CD4-positive, alpha-beta T cell treated with Interleukin-15 for 1 hour (primary cell): ENCODE measurements at places on chromosomes 12 and 14.

DNA sequence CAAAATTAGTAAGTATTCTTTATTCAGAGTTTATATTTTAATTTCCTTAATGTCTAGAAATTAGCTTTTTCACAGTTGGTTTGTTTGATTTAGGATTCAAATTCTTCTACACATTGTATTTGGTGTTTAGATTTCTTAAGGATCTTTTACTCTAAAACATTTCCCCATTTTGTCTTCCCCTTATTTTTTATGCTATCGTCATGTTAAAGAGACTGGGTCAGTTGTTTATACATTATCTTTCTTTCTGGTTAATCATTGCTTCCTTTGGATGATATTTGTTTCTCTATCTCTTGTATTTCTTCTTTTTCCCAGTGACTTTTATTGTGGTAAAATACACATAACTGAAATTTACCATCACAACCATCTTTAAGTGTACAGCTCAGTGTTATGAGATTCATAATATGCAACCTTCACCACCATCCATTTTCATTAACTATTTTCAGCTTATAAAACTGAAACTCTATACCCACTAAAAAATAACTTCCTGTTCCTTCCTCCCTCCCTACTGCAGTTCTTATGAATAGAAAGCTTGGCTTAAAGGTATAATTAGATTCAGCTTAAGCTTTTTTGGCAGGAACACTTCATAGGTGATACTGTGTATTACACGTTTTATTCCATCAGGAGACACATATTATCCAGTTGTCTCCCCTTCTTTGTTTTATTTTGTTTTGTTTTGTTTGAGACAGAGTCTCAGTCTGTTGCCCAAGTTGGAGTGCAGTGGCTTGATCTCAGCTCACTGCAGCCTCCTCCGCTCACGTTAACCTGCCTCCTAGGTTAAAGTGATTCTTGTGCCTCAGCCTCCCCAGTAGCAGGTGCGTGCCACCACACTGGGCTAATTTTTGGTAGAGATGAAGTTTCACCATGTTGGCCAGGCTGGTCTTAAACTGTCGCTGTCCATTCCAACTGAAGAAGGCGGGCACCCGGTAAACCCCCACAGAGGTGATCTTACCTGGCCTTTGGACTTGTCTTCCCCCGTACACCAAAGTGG, 45.0 kb downstream of the NOPCHAP1 start:
- no peak for DNase-seq

DNA sequence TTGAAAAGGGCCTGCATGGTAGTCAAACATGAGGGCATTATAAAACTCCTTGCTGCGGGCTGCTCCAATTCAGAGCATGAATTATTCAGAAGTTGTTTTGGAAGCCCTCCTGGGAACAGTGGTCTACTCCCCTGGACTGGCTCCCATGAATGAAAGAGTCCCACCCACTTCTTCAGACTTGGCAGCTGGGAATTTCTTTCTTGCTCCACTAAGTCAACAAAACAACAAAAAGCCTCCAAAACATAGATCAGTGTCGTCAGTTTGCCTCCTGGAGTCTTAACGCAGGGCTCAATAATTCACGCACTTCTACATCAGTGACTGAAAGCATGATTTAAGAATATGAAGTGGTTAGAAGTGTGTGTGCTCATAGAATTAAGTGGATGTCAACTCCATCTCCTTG, 37.9 kb downstream of the AKAP6 start:
- no peak for DNase-seq

GRCh38 chr12:94039914-94040313, 108.5 kb upstream of the PLXNC1 start:
- DNase-seq, result no peak

DNA sequence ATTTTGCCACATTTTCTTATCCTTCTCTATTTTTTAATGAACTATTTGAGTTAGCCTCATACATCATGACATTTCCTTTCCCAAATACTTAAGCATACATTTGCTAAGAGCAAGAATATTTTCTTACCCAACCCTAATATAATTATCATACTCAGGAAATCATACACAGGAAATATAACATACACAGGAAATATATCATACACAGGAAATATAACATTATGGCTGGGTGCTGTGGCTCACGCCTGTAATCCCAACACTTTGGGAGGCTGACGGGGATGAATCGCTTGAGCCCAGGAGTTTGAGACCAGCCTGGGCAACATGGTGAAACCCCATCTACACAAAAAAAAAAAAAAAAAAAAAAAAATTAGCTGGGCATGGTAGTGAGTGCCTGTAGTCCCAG, 4.9 kb downstream of the NCKAP1L start:
- DNase-seq, result no peak

DNA sequence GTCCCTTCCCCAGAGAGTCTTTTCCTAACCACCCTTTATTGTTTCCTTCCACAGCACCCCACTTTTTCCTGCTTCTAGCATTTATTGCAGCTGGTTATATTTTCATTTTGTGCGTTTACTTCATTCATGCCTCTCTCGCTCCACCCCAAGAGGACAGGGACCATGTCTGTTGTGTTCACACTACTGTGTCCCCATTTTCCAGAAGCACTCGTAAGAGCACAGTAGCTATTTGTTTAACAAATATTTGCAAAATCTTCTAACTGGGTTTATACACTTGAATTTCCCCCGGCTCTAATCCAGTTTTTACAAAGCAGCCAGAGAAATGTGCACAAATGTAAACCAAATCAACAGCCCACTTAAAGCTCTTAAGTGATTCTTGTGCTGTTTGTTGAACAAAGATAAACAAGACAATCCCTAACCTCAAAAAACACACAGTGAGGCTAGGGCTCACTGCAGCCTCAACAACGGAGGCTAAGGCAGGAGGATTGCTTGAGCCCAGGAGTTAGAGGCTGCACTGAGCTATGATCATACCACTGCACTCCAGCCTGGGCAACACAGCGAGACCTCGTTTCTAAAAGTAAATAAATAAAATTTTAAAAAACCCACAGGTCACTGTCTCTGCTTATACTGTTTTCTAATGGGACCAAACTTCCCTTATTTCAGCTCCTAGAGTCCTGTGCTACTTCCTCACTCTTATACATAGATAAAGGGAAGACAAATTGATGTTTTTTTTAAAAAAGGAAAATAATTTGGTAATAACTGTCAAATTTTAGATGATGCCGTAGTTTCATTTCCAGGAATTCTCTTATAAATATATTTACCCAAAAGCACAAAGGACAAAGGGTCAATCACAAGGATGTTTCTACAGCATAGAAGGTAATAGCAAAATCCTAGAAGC, 6.6 kb upstream of the ABCD4 start:
- DNase-seq, result no peak

- DNase-seq, result no peak
Measured at GRCh38 chr14:62914873-62915272, 130.4 kb downstream of the KCNH5 start.
